PC-3 (cell line): ENCODE measurements at places on chromosomes 2 and 18. TPM values are rescaled to one million over a fixed set of nuclear protein-coding genes. Genes with fewer than 3 reads are reported as not detected.

Gene KIAA2012
- total RNA-seq, result not detected in 2 replicates

Gene ALK
- total RNA-seq, result 0.81 and 0.87 TPM in 2 replicates

Gene CLEC4F
- total RNA-seq, result not detected in 2 replicates

Gene FBXO41
- 4.2 and 7.7 TPM in 2 replicates for total RNA-seq

Gene DNER
- 1.1 and 4.0 TPM in 2 replicates for total RNA-seq

Gene FOXI3
- not detected in 2 replicates for total RNA-seq

Gene EGR4
- not detected in 2 replicates for total RNA-seq

Gene NFATC1
- total RNA-seq, result 5.9 and 9.8 TPM in 2 replicates

Gene PIEZO2
- total RNA-seq, result not detected in 2 replicates

Gene PLGLB1
- total RNA-seq, result 0.62 and 2.9 TPM in 2 replicates

GRCh38 chr2:37415128-37415820 is 70.8 kb downstream of the QPCT start:
- DNase-seq, result peak; percentile 44

GRCh38 chr2:98530114-98530513 is 78.2 kb downstream of the COA5 start:
- DNase-seq, result no peak

- peak; percentile 83 for DNase-seq
Observed at GRCh38 chr2:230714136-230714480, 1.5 kb downstream of the CAB39 start.

GRCh38 chr18:76991021-76991688 is 141.4 kb downstream of the MBP start:
- no peak for DNase-seq

GRCh38 chr2:175207741-175208438 is 26.4 kb upstream of the ATP5MC3 start:
- no peak for DNase-seq

- no peak for DNase-seq
Observed at GRCh38 chr2:197140045-197140444, 170.5 kb downstream of the ANKRD44 start.

DNA sequence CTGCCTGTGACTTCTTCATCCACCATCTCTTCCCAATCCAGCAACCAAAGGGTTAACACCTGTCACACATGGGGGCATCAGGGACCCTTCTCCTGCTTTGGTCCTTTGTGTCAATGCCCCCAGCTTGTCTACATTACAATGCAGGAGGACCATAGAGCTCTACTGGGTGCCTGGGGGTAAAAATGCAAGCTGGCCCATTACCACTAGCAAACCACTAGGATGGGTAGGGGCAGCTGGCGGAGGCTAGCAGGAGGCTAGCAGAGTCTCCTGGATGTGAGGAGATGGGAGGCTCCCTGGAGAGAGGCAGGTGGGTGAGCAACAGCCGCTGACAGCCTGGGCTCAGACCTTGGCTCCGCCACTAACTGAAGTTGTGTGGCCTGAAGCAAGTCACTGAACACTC is 153.4 kb upstream of the SKOR2 start:
- no peak for DNase-seq

- no peak for DNase-seq
Observed at GRCh38 chr18:23240609-23240930, 105.3 kb downstream of the CABLES1 start.

- no peak for DNase-seq
Observed at GRCh38 chr2:62208758-62209114, 12.8 kb downstream of the B3GNT2 start.

- DNase-seq, result no peak
Observed at GRCh38 chr2:150047620-150048222, 439.7 kb downstream of the RND3 start.

DNA sequence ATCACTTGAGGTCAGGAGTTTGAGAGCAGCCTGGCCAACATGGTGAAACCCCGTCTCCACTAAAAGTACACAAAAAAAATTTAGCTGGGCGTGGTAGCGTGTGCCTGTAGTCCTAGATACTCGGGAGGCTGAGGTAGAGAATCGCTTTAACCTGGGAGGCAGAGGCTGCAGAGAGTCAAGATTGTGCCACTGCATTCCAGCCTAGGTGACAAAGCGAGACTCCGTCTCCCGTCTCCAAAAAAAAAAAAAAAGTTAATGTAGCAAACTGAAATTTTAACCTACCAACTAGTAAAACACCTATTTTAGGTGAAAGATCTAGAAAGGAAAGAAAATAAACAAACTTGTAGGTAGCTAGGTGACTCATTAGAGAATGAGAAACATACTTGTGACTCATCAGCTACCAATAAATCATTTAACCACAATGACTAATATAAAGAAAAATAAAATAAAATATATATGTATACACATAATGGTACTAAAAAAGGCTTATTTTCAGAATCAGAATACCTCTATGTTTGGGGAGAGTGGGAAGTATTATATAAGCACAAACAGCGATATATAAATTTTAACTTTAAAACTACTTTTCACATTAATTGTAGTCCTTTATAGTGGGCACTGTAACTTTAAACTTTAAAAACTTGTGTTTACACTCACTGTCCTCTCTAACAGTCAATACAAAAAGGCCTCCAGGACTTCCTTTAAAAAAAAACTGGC is 36.6 kb downstream of the DARS1 start:
- peak; percentile 89 for DNase-seq

GRCh38 chr18:47970664-47971531 is 40.4 kb upstream of the SMAD2 start:
- no peak for DNase-seq

- no peak for DNase-seq
Observed at GRCh38 chr2:175135862-175136261, 32.1 kb downstream of the ATF2 start.

DNA sequence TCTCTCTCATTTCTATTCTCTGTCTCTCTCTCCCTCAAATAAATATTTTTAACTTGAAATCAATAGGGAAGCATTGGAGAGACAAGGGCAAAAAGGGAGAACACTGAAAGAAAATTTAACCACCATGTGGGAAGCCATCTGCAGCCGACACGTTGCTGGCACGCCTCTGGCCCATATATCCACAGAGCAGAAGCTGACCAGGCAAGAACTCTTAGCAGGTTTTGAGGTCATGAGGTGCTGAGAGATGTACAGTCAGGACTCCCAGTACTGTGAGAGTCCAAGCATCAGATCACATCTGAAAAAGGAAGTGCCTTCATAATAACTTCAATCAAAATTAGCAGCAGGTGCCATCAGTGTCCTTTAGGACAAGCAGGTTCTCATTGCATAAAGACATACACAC is 156.6 kb downstream of the AKAIN1 start:
- no peak for DNase-seq

GRCh38 chr2:29767606-29768335 is 153.6 kb downstream of the ALK start:
- no peak for DNase-seq

- no peak for DNase-seq
Observed at GRCh38 chr18:3610813-3611212, 160.8 kb downstream of the TGIF1 start.

- DNase-seq, result no peak
Observed at GRCh38 chr2:241156971-241157441, 6.7 kb downstream of the PPP1R7 start.

- DNase-seq, result peak; percentile 52
Observed at GRCh38 chr2:70557171-70557838, 3.7 kb upstream of the TGFA start.

DNA sequence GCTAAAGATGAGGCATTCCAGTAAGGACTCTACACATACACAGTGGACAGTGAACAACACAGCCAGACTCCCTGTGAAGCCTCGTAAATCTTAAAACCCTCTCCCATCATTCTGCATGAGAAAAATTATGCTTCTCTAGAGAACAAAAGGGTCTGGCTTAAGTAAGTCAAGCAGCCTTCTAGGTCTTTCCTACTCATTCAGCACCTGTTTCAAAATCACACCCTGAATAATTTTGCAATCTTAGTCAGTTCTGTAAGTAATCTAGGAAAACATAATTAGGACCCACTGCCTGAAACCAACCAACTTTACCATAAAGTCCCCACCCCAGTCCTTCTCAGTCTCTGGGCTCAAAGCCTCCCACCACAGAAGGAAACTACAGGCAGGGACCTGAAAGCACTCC is 19.7 kb downstream of the IAH1 start:
- DNase-seq, result no peak

GRCh38 chr2:100759901-100760300 is 60.0 kb upstream of the NPAS2 start:
- no peak for DNase-seq
